ENCODE measurements at places on chromosomes 7 and 10.

DNA sequence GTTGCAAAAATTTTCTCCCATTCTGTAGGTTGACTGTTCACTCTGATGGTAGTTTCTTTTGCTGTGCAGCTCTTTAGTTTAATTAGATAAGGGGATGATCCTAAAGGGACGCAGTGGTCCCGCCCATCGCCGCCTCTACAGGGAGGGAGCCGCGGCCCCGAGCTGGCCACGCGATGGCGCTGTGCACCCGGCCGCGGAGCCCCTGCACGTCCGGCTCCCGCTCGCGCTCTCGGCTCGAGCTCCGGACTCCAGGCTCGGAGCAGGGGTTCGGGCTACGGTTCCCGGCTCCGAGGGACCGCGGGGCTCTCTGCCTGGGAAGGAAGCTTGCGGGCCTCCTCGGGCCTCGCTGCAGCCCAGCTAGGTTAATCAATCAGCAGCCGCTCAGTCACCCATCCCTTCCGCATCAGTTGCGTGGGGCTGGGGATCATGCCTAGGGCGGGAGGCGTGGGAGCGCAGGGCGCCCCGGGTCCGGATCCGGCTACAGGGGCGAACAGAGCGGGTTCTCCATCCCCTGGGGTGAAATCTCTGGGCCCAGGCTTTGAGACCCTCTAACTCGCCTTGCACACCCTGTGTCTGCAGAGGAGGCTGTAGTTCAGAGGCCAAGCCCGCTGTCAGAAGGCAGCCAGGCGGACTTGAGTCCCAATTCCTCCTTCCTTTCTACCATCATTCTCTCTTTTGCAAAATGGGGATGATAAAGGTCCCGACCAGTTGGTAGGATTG lies 97.9 kb downstream of the WDR11 start:
- DNase-seq: no peak

DNA sequence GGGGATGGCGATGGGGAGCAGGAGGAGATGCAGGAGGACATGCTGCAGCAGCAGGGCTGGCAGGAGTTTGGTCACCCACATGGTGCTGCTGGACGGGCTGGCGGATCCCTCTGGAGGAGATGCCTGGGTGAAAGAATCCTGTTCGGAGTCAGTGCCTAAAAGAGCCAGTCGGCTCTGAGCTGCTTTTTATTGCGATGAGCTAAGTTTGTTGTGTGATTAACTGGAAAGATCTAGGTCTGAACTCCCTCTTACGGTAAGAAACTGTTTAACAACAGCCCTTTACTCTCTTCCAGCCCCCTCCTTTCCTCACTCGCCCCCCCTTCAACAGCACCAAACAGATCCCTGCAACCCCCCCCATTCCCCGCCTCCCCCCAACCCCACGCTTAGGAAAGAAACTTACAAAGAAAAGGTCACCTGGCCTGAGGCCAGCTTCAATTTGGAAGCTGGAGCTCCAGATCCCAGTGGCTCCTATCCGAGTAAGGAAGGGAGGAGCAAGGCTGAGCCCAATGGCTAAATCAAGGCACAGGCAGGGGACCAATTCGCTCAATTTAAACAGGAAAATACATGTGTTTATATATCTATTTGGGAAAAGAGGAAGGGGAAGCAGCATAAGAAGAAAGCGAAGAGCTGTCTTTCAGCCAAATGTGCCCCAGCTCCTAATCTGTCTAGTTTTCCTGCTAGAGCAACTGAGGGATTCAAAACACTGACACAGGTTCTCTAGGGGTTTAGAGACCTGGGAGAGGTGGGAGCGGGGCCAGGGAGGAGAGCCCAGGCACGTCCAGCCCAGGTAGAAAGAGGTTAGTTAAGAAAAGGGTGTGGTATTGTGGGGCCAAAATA lies at the start of gene HGF:
Gene HGF (minus strand): TSS at position 157 of the 837 bp plus-strand sequence. CDS start 76 bp downstream, at position 81.
- DNase-seq: no peak

- DNase-seq: no peak
These were observed 318.9 kb downstream of the KCNMA1 start for GRCh38 chr10:77318739-77319138.

- no peak for DNase-seq
These were observed 128.4 kb downstream of the ALOX5 start for GRCh38 chr10:45502458-45502857.

- no peak for DNase-seq
These were observed 57.4 kb upstream of the ACBD5 start for GRCh38 chr10:27297844-27298521.

Measured in NCI-H1092 (cell line).